ENCODE measurements at places on chromosomes 5 and 9.

DNA sequence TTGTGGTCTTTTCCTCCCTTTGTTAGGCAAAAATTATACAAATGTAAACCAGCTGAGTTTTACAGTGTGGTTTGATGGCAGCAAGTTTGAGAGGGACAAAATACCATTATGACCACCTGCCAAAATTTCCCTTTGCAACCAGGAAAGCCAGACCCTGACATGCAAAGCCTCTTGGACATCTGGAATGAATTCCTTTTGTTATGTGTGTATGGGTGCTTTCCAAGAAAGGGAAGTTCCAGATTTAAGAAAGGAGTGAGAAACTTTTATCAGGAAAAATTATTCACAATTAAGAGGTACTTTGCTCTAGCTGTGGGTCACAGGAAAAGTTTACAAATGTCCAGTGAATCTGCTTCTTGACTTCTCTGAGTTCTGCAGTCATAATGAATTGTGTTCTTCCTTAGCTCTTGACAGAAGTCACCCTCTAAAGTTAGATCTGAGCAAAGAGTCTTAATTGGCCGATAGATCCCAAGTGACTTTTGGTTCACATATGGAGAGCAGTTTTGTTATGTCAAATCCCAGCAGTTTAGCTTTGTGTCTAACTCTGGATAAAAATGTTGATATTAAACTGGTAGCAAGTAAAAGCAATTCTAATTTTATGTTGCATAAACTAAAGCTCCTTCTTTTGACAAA, 295.9 kb upstream of the ZNF608 start:
- no peak for DNase-seq

DNA sequence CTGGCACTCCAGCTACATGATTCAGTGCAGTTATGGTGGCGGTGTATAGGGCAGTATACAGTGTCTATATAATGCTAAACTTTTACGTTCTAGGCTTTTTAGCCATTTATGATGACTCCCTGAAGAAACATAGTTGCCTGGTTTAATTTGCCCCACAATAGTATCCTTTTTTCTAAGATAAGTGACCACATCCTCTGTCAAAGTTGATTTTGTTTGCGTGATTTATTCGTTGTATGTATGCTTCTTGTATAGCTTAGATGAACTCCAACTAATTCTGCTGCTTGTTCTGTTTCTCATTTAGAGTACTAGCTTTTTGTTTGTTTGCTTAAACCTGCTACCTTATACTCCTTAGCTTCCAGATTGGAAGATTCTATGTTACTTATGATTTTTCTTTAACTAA, 83.6 kb downstream of the ERMP1 start:
- no peak for DNase-seq

DNA sequence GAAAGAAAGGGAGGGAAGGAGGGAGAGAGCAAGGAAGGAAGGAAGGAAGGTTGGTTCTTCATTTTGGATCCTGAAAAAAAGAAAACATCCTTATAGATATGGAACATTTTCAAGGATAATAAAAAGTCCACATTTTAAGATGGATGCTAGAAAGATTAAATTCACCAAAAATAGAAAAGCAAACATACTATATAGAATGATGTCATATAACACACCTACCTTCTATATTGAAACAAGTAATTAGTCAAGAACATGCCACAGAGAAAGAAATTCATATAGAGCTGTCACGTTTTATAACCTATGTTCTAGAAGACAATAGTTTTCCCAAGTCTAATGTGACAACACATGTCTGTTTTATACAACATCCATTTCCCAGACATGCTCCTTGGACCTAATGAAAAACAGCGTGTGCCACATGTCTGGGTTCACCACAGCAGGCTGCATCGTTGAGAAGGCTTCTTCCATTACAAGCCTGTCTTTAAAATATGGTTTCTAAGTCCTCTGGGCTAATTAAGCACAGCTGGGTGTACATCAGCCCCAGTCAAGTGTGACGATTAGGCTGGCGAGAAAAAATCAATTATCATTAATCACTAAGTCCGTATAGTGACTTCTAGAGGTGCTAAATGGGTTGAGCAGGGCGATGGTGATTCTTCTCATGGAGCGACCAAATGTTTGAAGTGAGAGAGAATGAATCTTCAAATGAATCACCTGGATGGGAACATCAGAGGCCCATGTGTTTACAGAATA, 301.8 kb downstream of the TLE1 start:
- DNase-seq = no peak

GRCh38 chr9:20352591-20352990, 269.7 kb downstream of the MLLT3 start:
- no peak for DNase-seq

DNA sequence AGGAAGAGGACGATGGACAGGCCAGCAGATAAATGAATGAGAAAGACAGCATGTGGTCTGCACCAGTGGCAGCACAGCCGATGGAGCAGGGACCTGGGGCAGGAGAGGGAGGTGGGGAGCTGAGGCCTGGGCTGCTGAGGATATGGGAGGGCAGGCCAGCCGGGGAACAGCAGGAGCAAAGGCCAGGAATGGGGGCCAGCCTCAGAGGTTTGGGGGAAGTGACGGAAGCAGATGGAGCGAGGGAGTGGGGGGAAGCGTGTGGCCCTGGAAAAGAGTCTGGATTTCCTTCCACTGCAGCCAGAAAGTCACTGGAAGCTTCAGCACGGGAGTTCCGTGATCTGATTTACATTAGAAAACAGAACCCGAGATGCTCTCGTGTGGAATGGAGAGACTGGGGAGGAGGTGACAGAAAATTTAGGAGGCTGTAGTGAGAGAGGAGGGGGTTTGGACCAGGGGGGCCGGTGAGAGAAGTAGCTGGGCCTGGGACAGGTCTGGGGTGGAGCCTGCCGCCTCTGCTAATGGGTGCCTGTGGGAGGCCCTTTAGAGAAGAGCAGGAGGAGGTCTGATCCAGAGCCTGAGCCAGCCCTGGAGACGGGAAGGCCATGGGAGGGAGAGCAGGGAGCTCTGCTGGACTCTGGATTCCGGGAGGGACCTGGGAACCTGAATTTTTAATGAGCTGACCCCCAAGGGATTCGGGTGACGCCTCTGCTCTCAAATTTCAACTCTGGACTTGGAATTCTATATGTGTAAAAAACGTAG, 65.4 kb downstream of the TSPAN17 start:
- no peak for DNase-seq

DNA sequence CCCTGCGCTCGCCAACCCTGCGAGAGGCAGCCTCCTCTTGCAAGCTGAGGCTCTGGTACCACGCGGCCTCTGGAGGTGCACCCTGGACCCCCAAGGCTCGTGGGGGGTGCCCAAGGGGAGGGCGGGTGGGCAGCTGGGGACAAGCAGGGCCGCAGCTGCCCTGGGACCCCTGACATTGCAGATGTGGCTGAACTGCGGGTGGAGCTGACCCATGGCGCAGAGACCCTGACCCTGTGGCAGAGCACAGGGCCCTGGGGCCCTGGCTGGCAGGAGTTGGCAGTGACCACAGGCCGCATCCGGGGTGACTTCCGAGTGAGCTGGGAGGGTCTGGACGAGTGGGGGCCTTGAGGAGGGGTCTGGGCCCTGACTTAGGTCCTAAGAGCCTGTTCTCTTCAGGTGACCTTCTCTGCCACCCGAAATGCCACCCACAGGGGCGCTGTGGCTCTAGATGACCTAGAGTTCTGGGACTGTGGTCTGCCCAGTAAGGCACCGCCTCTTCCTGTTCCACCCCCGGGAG, 1.5 kb downstream of the MAMDC4 start:
- no peak for DNase-seq

DNA sequence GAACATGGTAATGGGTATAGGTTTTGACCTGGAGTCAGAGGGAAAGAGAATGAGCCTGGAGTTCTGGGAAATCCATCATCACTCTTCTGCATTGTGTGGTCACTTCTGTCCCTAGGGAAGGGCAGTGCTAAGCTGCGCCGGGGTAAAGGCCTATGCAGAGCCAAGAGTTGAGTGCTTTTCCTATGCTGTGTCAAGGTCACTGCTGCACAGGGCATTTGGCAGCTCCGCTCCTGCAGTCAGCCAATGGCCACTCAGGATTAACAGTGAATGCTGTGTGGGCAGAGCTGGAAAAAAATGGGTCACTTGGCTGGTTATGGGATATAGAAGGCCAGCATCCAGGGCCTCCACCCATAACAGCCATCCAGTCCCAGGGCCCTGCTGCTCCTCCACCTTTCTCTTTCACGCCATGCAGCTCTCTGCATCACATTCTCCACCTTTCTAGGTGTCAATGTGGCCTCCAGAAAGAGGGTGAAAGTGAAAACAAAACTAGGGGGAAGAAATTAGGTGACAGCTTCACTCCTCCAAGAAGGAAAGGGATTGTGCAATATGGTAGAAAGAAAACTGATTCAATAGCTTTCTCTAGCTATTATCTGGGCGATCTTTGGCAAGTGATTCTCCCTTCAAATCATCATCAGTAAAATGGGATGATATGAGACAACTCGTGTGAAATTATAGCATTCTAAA, 279.3 kb upstream of the ANKRD55 start:
- DNase-seq = no peak

DNA sequence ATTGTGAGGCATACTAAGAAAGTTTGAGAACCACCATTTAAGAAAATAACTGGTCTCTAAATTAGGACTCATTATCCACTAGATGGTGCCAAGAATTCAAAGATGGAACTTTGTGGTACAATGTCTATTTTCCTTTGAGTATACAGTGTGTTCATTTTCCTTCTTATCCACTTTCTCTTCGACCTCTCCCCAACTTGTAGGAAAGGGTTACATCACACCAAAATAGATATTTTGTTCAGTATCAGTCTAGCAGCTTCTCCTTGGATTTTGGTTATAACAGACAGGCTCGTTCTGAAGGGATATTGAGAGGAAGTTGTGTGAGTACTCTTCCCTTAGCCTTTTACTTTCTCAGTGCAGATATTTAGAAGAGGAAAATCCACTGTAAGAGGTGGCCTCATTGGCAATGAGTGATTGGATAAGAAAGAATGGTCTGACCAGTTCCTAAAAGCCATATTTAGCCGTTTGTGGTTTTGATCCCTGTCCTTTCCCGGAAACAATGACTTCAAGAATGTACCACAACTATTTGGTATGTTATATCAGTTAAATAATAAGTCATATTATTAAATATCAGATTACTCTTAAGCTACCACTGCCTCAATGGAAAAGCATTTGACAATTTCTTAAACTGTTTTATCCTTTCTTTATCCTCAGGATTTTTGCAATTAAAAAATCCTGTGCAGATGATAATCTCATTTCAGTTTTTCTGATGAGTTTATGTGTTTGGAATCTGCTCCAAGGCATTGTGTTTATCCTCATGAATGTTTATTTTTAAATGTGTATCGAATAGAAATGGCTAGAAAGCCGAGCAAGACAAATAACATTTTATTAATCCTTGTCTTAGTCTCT, 69.0 kb upstream of the GRAMD2B start:
- DNase-seq = no peak

DNA sequence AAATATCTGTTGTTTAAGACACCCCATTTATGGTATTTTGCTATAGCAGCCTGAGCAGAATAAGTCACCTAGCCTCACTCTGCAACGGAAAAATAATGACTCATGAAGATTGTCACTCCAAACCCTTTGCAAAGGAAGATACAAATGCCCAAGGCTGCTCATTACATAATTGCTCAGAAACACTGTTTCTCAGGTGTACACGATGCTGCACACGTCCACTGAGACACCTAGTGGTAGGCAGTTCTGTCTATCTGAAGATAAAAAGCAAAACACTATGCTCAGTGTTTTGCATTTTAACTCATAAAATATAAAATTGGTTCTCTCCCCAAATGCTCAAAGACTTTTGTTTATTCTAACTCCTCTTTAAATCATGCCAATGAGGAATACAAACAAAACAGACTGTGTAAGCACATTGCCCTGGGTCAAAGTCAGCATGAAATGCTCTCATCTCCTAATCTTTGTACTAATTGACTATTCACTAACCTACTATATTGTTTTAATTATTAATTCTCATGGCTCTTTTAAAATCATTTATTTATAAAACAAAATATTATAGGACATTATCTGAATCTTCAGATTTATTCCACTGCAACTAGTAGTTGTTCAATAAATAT, 7.7 kb upstream of the TSLP start:
- DNase-seq = no peak

DNA sequence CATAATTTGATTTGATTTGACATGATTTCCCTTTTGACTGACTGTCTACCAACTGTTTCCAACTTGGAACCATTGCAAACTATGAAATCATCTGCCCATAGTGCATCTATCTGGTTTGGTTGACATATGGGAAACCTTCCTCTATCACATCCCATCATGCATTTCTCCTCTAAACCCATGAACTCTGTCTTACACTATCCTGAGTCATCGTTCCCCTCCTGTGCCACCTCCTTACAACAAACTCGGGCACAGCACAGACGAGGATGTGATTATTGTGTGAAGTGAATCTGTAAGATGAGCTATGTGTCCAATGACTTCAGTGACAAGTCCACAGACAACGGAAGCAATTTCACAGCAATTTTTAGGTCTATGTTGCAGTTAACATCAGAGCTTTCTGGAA, 126.1 kb downstream of the NPR3 start:
- DNase-seq = no peak
